ENCODE measurements at places on chromosomes 6 and 20.

GRCh38 chr6:116447052-116447451 is 14.1 kb upstream of the CALHM6 start:
- no peak for DNase-seq

DNA sequence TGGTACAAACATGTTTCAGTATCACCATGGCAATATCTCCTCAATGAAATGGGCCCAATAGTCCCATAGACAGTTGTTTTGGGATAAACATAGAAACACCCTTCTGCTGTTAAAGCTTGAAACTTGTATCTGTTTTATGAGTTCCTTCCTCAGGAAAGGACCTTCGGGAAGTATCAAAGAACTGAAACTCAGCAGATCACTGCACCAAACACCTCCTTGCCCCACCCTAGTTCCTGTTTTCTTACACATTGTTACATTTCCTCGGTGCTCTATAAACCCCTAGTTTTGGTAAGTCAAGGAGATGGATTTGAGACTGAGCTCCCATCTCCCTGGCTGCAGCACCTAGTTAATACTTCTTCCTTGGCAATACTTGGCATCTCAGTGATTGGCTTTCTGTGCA is 73.8 kb upstream of the ECI2 start:
- DNase-seq: no peak

- no peak for DNase-seq
These were observed 15.7 kb downstream of the PLAGL2 start for GRCh38 chr20:32191873-32192272.

- DNase-seq: no peak
These were observed 186.5 kb downstream of the PDE7B start for GRCh38 chr6:136037876-136038460.

DNA sequence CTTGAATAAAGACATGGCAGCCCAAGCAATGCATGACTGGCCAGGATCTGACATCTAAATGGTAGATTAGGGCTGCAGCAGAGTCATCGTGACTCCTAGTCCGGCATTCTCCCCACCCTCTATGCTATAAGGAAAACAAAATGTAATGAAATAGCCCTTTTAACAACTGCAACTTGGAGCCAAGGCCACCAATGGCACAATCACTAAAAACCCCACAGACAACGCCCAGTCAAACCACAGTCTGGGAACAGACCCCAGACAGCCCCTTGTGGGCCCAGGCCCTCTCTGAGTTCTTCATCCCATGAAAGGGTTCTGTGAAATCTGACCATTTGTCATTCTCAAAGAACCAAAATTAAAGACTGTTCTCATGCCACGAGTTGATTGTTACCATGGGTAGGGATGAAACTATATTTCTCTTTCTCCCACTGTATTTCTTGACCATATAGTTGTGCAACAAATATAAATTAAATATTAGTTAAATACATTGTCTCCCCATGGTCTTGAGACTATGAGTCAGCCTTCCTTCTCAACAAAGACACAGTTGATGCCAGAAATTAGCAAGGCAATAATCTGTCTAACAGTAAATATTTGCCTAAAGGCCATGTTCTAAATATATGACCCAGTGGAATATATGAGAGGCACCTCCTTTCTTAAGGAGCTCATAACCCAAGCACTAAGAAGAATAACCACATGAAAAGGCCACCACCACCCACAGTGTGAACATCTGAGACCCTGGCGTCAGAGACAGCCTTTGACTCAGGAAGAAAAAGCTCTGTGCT is 85.6 kb upstream of the SSTR4 start:
- DNase-seq: no peak

- no peak for DNase-seq
These were observed 81.7 kb downstream of the COL9A1 start for GRCh38 chr6:70221025-70221714.

- no peak for DNase-seq
These were observed 46.9 kb downstream of the TMEM200A start for GRCh38 chr6:130412556-130413290.
